Fibroblast of the aortic adventitia (primary cell): ENCODE measurements at places on chromosomes 3 and 15.

DNA sequence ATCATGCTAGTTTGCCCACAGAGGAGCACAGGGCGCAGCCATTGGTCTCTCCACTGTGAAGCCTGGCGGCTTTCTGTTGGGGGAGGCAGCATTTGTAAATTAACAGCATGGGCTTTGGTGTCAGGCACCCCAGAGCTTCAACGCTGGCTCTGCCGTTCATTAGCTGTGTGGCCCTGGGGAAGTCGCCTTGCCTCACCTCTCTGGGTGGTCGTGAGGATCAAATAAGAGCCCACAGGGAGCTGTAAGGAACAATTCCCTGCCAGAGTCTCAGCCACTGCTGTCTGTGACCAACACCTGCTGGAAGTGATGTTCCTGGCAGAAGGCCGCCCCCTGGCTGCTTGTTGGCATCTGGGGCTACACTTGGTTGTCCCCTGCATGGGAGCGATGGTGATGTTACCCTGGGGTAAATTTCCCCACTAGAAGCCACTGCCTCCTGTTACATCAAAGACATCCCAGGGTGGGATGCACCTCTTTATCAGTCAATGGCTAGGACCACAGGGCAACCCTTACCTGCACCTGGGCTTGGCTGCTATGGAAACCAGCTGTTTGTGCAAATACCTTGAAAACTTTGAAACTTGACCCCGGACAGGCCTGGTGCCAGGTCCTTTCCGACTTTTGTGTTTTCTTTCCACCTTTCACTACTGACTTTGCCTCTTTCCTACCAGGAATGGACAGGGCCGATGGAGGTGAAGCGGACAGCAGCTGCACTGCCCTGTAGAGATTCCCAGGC lies 36.9 kb downstream of the DNASE1L3 start:
- DNase-seq, result no peak

- DNase-seq, result no peak
Observed at GRCh38 chr3:63966871-63967270, 54.7 kb upstream of the SCAANT1 start.

GRCh38 chr15:90834626-90835025 lies 33.8 kb upstream of the FURIN start:
- no peak for DNase-seq

GRCh38 chr15:65980824-65981456 lies 111.6 kb downstream of the RAB11A start:
- peak; percentile 78 for DNase-seq

DNA sequence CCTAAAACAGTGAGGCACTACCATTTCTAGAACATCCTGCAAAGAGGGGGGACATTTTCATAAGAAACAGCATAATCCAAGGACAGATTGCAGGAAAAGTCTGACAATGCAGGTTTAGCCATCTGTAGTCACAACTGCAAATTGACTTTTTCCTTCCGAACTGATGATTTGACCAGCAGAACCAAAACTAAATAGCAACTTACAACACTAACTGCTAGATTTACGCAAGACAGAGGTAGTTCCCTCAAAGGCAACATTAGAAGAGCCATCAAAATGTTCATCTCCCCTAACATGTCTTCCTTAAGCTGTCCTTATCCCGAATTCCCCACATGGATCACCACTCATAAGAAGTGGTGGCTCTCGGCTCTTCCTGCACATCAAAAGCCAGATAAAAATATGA lies 129.6 kb downstream of the GADL1 start:
- DNase-seq, result no peak

DNA sequence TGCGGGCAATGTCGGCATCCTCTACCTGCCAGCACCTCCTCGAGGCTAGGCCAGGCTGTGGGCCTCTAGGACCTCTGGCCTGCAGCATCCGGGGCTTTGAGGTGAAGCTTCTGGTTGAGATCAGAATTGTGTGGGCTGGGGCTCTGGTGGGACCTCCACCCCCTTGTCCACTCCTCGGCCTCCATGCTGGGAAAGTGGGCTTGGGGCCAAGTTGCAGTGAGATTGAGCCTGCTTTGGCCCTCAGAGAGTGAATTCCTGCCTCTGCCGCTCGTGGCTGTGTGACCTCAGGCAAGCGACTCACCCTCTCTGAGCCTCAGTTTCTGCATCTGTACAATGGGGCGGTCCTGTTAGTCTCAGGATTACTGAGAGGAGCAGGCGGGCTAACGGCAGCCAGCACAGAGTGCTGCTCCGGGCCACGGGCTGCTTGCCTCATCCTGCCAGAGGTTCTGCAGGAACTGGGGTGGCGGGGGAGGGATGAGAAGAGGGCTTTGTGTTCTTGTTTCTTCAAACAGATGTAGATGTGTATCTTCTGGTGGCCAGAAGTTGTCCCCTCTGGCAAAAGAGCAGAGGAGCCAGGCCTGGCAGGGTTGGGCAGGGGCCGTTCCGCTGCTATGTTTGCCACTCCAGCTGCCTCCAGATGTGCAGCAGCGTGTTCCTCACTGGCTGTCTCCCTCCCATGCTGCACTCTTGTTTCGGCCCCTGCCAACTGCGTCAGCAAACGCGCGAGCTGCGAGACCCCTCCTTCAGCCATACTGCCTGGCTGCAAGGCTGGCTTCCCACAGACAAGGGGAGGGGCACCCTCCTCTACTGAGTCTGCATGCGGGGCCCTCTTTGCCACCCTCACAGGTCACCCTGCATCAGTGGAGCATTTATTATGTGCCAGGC lies 33.7 kb downstream of the FBLN2 start:
- DNase-seq, result no peak

DNA sequence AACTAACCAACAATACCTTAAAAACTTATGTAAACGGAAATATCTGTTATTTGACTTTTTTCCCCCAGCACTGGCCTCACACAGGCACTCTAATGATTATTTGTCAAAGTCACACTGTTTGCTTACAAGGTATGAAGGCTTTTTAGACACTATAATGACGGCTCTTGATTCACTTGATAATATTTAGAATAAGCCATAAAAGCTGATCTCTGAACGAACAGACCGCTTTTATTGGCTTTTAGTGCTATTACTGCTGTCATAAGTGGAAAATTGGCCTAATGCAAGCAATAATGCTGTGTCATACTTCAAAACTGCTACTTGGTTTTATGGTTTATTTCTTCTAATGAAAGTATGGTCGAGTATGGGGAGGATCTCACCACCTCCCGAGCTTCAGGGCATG lies 35.1 kb downstream of the MDFIC2 start:
- no peak for DNase-seq

GRCh38 chr15:45205192-45205591 lies 17.4 kb upstream of the SHF start:
- DNase-seq, result peak; percentile 68

GRCh38 chr3:84961011-84961410 lies 2.2 kb downstream of the CADM2 start:
- DNase-seq, result no peak

GRCh38 chr3:152019508-152019907 lies 146.1 kb downstream of the SUCNR1 start:
- DNase-seq, result no peak

- DNase-seq, result no peak
Observed at GRCh38 chr3:27644941-27645340, 77.2 kb downstream of the EOMES start.

DNA sequence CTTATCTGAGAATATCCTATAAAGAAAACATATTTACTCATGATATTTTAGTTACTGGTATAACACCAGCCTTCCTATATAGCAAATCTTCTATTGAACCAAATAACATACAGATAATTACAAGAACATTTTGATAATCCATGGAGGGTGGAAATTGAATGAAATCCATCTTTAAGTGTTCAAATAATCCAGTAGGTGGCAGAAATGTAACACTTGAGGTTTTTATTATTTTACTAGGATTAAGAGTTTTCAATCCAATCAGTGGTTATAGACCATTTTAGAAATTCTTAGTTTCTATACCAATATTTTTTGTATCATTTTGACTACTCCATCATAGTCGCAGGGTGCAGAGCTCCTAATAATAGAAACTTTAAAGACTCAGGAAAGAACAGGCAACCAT lies 101.9 kb upstream of the KCNH8 start:
- DNase-seq, result no peak

- DNase-seq, result no peak
Observed at GRCh38 chr3:130604806-130605205, 87.8 kb downstream of the COL6A6 start.

DNA sequence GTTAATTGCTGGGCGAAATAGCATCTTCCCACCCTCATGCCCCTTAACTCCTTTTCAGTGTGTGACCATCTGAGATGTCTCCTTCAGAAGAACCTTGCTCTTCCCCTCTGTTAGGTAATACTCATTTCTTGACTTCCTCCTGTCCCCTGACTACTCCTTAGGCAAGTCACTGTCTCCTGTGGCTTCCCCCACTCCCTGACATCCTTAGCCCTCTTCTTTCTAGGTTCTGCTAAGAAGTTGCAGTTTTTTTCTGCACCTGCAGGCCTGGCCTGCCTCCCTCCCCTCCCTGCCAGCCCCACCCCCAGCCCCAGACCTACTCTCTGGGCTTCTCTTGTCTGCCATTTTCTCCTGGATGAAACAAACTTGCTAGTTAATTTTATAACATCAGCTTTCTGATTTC lies 15.2 kb upstream of the EID1 start:
- DNase-seq, result no peak

GRCh38 chr3:162521669-162522068 lies 1025.1 kb downstream of the OTOL1 start:
- no peak for DNase-seq

- no peak for DNase-seq
Observed at GRCh38 chr15:70342141-70342540, 244.4 kb upstream of the TLE3 start.

GRCh38 chr15:29324746-29325145 lies 55.1 kb upstream of the NSMCE3 start:
- DNase-seq, result no peak

GRCh38 chr15:44325568-44325967 lies 37.0 kb downstream of the GOLM2 start:
- no peak for DNase-seq

GRCh38 chr15:78234515-78235040 lies at the start of gene ACSBG1:
ACSBG1 (minus strand) TSS chr15:78234565; CDS start chr15:78234501, 64 bp downstream.
- no peak for DNase-seq
